ENCODE measurements at places on chromosomes 13 and 19.

- peaks cover 25% of the 10 kb centered on the region for H3K36me3 ChIP-seq
- H3K27me3 ChIP-seq: peaks cover 7% of the 10 kb centered on the region
- no peak overlapping the region for H3K4me3 ChIP-seq
- no peak for DNase-seq
These were observed 2.9 kb upstream of the ZNF304 start for GRCh38 chr19:57348136-57348535.

- no peaks in the 10 kb centered on the region for H3K27me3 ChIP-seq
- no peak for DNase-seq
- H3K36me3 ChIP-seq: peaks cover 10% of the 10 kb centered on the region
- H3K4me1 ChIP-seq: peaks cover 2% of the 10 kb centered on the region
- no peak overlapping the region for H3K27ac ChIP-seq
- no peak overlapping the region for H3K4me3 ChIP-seq
These were observed 74.4 kb downstream of the DPF1 start for GRCh38 chr19:38149661-38150061.

- no peak for DNase-seq
- H3K27me3 ChIP-seq: no peaks in the 10 kb centered on the region
- H3K27ac ChIP-seq: no peak overlapping the region
- no peaks in the 10 kb centered on the region for H3K4me1 ChIP-seq
- no peaks in the 10 kb centered on the region for H3K36me3 ChIP-seq
- no peak overlapping the region for H3K4me3 ChIP-seq
These were observed 510.1 kb upstream of the NBEA start for GRCh38 chr13:34431827-34432581.

- H3K4me1 ChIP-seq: no peaks in the 10 kb centered on the region
- H3K27ac ChIP-seq: no peak overlapping the region
- H3K4me3 ChIP-seq: no peak overlapping the region
- no peak for DNase-seq
- no peaks in the 10 kb centered on the region for H3K36me3 ChIP-seq
These were observed 115.4 kb downstream of the MRPL57 start for GRCh38 chr13:21291840-21292239.

DNA sequence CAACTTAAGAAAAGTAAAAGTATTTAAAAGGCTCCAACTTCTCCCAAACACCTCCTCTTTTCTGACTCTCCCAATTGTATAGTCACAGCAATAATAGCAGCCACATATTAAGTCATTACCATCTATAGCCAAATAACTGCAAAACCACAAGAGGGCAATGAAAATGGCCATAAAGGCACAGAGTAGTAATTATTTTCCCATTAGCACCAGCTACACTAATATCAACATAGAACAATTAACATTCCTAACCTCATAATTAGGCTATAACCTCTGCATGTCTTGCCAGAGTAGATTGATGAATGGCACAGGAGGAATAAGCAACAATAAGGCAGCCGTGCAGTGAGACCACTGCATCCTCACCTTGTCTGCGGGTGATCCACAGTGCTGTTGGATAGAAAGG, 226.4 kb upstream of the SERP2 start:
- no peak for DNase-seq
- no peak overlapping the region for H3K4me3 ChIP-seq
- no peak overlapping the region for H3K27ac ChIP-seq
- H3K4me1 ChIP-seq: peaks cover 19% of the 10 kb centered on the region
- H3K36me3 ChIP-seq: no peaks in the 10 kb centered on the region
